ENCODE measurements at places on chromosomes 7 and 10.

DNA sequence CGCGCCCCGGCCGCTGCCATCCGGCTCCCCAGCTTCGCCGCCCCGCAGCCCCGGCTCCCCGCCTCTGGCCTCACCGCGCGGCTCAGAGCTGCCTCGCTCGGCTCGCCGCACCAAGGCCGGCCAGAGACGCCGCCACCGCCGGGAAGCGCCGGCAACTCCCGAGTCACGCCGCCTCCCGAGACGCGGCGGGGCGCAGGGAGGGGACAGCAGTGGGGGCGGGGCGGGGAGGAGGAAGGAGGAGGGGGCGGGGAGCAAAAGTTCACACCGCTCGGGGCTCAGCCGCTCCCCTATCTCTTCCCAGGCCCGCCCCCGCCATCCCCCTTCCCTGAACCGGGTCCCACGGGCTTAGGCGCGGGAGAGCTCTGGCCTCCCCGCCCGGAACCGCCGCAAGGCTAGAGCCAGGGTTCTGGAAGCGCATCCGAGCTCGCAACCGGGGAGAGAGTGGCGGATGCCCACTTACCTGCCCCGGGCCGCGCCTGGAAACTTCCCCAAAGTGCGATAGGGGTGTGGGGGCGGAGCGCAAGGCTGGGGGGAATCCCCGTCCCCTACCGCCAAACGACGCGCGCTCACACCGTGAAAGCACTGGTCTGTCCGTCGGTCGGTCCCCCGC lies 1.0 kb downstream of the CHST15 start:
- DNase-seq = no peak

GRCh38 chr10:68492118-68492517 lies 20.3 kb upstream of the DNA2 start:
- no peak for DNase-seq

GRCh38 chr7:28018856-28019465 lies 161.6 kb downstream of the JAZF1 start:
- no peak for DNase-seq

- no peak for DNase-seq
Observed at GRCh38 chr10:12608761-12609160, 259.4 kb downstream of the CAMK1D start.

GRCh38 chr10:109744020-109744419 lies 179.3 kb downstream of the XPNPEP1 start:
- DNase-seq = no peak

- no peak for DNase-seq
Observed at GRCh38 chr7:42774436-42774835, 137.4 kb downstream of the C7orf25 start.

DNA sequence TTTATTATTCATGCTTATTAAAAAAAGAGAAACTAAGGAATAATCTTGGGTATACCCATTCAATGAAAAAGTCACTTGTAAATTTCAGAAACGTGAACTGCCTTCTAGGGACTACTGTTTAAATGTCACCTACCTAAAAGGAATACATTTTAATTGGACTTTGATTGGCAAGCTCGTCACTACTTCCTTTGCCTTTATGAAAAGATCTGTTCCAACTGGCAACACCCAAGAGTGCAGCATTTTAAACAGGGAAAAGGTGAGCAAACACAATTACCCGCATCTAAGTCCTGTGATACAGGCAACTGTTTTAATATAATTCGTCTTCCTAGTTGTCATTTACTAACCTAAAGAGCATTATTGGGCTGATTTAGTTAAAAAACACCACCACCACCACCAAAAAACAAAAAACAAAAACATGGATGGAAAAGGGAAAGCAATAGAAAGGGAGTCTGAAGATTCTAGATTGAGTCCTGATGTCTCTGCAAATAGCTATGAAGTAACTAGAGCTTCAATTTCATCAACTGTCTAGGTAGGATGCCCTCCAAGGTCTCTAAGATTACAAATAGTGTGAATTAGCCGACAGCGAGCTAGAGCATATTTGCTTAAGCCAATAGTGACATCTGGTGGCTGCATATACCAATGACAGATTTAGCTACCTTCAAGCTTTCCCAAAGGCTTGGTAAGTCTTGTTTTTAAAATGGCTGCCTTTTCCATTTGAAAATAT lies 33.8 kb upstream of the ICA1 start:
- no peak for DNase-seq

DNA sequence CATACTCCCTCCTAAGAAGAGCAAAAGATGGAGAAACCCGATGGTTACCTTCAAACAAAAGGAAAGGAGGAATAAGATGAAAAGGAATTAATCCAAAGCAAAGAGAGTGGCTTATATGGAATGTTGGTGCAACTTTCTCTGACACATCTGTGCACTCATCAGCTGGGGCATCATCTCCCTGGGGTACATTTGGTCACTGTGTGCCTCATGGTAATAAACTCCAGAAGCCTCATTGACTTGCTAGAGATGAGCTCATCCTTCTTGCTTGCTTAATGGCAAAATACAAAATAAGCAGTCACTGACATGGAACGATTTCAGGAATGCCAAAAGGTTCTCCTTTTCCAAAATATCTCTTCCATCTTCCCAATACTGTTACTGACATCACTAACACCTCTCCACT lies 22.5 kb downstream of the CAV1 start:
- DNase-seq = no peak

DNA sequence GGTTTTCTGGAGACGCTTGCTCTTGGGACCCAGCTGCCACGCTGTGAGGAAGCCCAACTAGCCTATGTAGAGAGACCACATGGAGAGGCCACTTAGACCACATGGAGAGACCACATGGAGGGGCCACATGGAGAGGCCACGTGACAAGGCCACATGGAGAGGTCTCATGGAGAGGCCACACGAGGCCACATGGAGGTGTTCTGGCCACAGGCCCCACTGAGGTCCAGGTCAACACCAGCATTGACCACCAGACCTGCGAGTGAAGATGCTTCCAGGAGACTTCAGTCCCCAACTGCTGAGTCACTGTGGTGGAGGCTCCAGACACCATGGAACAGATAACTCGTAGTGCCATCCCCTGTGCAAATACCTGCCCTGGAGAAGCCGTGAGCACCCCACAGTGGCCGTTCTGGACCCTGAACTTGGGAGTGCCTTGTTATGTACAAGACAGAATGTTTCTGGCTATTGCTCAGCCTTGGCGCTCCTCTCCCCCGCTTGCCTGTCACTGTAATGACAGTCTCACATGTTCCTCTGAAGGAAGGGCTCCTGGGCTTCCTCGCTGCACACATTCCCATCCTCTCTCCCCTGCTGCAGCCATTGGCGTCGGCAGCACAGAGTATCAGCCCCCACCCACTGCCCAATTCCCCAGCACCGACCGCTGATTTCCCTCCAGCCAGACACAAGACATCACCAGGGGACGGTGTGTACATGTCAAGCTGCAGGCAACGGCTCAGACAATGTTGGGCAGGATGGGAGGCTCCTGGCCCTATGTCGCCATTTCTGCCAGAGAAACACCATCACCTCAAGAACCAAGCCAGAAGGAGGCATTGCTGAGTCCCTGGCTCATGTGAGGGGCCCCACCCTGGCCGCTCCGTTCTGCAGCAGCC lies 49.0 kb upstream of the TNRC18 start:
- DNase-seq = no peak

DNA sequence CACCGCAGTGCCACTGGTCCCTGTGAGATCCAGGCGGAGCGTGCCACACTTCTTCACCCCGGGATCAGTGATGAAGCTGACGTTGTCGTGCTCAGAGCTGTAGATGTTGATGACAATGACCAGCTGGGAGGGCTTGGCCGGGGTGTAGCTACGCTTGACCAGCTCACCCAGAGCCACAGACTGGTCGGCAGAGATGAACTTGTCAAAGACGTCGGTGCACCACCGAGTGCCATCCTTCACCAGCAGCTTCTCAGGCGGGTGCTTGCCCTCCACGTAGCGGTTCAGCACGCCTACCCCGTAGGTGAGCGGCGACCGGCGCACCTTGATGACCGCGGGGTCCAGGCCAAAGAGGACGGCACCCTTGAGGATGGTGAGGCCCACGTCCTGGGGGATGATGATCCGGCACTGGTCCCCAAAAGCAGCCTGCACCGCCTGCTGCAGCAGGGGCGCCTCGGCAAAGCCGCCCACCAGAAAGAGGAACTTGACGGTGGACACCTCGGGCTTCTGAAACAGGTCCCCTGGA lies 54.2 kb downstream of the PNLIPRP2 start:
- no peak for DNase-seq

GRCh38 chr7:21253740-21254687 lies 173.9 kb upstream of the SP4 start:
- no peak for DNase-seq

DNA sequence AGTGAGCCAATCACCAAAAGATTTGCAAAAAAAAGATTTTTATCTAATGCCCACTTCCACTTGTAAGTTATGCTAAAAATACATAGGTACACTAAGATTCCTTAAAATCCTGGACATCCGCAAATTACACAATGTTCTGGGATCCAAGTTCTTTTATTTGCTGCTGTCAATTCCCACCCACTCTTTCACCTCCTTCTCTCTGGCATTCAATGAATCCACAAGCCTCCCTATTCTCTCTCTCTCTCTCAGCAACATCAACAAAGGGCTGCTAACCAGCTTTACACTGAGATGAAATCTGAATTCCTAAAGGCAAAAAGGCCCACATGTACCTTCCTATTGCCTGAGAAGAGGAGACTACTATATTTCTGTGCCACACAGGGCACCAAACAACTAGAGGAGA lies 99.9 kb downstream of the ARMH3 start:
- DNase-seq = no peak

- no peak for DNase-seq
Observed at GRCh38 chr10:93420091-93420490, 62.0 kb downstream of the MYOF start.

DNA sequence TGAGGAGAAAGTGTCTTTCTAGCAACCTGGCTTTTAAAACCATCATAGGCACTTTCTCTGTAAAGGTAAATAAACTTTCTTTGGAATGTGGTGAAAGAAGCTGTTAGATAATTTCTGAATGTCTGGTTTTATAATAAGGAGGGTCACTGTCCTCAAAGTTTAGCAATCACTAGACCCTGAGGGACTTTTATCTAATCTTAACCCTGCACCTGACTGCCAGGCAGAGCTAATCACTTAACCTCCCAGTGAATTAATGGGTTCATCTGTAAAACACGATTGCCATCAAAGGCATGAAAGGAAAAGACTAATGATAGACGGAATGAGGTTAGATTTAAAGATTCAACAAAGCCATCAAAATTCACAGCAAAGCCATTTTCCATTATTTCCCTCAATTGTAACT lies 553.8 kb downstream of the GRM8 start:
- DNase-seq = no peak

GRCh38 chr7:42511027-42511426 lies 274.0 kb upstream of the GLI3 start:
- DNase-seq = no peak

GRCh38 chr7:45921381-45921698 lies 268 bp upstream of the IGFBP3 start:
- no peak for DNase-seq

DNA sequence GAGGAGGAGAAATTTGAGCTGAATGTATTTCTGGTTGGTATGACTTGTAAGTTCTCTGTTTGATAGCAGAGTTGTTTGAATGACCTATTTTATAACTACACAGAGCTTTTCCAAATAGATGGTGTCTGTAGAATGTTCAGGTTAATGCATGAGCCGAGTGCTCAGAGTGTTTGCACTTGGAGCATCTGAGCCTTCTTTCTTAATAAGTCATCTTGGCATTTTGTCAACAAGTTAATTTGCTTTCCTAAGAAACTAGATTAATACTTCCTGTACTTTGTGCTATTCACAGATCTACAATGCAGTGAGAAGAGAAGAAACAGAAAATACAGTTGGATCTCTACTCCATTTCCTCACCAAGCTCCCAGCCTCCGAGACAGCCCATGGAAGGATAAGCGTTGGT lies 138.2 kb downstream of the PLCE1 start:
- DNase-seq = no peak

GRCh38 chr10:79981450-79982361 lies 32.8 kb upstream of the SFTPD start:
- DNase-seq = no peak

DNA sequence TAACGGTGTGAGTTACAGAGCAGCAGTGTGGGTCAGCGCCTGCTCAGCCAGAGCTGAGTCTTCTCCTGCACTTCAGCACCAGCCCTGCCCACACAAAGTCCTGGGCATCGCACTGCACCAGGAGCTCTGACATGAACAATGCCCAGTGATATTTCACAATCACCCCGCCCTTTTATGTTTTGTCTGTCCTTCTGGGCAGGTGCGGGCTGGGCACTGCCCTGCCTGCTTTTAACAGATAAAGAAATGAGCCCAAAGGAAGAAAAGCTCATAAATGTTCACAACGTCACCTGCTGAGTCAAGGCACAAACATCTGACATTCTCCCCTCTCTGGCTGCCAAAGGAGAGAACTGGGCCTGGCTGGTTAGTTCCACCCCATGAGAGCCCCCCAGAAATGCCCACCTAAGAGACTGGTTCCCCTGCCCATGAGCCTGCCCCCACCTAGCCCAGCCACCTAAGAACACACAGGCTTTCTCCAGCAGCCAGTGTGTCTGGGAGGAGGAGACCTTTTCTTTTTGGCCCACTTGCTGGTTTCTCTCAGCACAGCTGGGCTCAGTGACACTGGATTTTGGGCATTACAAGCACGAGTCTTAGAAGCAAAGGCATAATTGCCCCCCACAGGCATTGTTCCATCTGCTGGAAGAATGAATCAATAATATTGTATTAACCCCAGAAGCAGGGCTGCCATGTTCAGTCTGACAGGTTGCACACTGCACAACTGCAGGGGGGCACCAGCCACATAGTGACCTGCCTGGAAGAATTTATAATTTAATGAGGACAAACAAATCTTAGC lies 22.3 kb downstream of the CALML3 start:
- no peak for DNase-seq

GRCh38 chr7:131124867-131125266 lies 202.8 kb upstream of the MKLN1 start:
- no peak for DNase-seq

DNA sequence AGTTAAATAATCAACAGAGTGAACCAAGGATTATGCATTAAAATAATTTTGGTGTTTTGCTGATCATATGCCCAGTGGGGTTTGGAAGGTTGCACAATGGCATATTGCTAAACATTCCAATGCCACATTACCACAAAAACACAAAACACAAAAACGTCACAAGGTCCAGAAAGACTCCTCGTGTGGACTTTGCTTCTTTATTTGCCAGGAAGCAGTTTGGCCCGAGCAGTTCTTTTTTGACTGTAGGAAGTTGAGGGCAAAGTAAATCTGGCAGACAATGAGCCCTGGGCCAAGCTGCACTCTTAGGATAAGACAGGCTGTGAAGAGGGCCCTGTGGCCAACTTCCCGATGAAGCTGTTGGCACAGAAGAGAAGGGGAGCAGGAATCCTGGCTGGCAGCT lies 39.2 kb upstream of the SLC35B4 start:
- no peak for DNase-seq

DNA sequence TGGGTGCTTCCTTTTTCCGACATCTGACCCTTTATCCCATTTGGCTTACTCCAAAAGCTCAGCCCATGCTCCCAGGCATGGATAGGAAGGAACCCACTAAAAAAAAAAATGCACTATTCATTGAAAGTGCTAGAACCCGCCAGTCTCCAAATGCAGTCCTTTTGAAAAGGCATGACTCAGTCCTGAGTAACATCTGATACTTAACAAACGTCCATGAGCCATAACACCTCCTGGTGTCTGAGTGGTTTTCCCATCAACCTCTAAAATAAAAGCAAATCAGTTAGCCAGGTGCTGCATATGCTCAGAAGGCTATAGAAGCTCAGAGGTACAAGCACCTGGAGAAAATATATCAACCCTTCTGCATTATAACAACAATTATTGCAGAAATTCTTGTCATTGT lies 45.0 kb upstream of the CACUL1 start:
- DNase-seq = no peak
